A549 treated with Mapracorat at 1 μM for 4 hours (cell line): ENCODE measurements at places on chromosomes 16 and 17. TPM values are rescaled to one million over a fixed set of nuclear protein-coding genes. Genes with fewer than 3 reads are reported as not detected.

CD300A gene
- total RNA-seq = 0.22 TPM in 1 of 5 replicates, not detected in the others

IL4R gene
- total RNA-seq = 29.7 to 38.8 TPM (median 34.1 TPM) in 5 replicates

PLA2G10 gene
- 0.24 to 0.65 TPM (median 0.31 TPM) in 5 replicates for total RNA-seq

CD7 gene
- 0.07 to 0.12 TPM in 2 of 5 replicates, not detected in the others for total RNA-seq

CMTM4 gene
- total RNA-seq = 21.2 to 37.2 TPM (median 33.0 TPM) in 5 replicates

SLC52A1 gene
- 0.42 to 0.97 TPM (median 0.76 TPM) in 5 replicates for total RNA-seq

GSDMA gene
- total RNA-seq = not detected in 5 replicates
